ENCODE measurements at places on chromosomes 5 and 9. TPM values are rescaled to one million over a fixed set of nuclear protein-coding genes. Genes with fewer than 3 reads are reported as not detected.

Gene GPR150
- 0.29 TPM for total RNA-seq

Gene FAM81B
- not detected for total RNA-seq

Gene PPP3R2
- not detected for total RNA-seq

Gene NFIB
- total RNA-seq: 26.2 TPM

Gene NREP
- total RNA-seq: 150 TPM

Gene IL4
- total RNA-seq: not detected

Gene PCDHGA5
- 2.7 TPM for total RNA-seq

Gene CAVIN4
- 1.4 TPM for total RNA-seq

Gene TLX3
- not detected for total RNA-seq

Gene SPINK13
- total RNA-seq: not detected

Gene PRRX2
- 34.8 TPM for total RNA-seq

Gene SH3TC2
- 0.72 TPM for total RNA-seq

Gene GRIA1
- 0.29 TPM for total RNA-seq

Gene KIF4B
- total RNA-seq: not detected

Gene ACTBL2
- not detected for total RNA-seq

Gene RGS3
- total RNA-seq: 99.3 TPM

Gene SLC34A1
- not detected for total RNA-seq

Gene UBE2B
- total RNA-seq: 34.2 TPM

Data from osteoblast (primary cell).